T-cell (primary cell): ENCODE measurements at places on chromosomes 12 and 14. TPM values are rescaled to one million over a fixed set of nuclear protein-coding genes. Genes with fewer than 3 reads are reported as not detected.

GRCh38 chr14:99029916-99030305 lies 242.1 kb downstream of the BCL11B start:
- no peak overlapping the region for H3K4me3 ChIP-seq
- H3K27ac ChIP-seq, result no peak overlapping the region
- H3K4me1 ChIP-seq, result no peaks in the 10 kb centered on the region
- no peaks in the 10 kb centered on the region for H3K36me3 ChIP-seq
- no peak for DNase-seq

Gene DIO2
- not detected for total RNA-seq

- H3K4me3 ChIP-seq, result no peak overlapping the region
- peaks cover 12% of the 10 kb centered on the region for H3K36me3 ChIP-seq
- no peak for DNase-seq
- H3K4me1 ChIP-seq, result peaks cover 4% of the 10 kb centered on the region
Observed at GRCh38 chr14:35113308-35113950, 8.4 kb downstream of the PPP2R3C start.

DNA sequence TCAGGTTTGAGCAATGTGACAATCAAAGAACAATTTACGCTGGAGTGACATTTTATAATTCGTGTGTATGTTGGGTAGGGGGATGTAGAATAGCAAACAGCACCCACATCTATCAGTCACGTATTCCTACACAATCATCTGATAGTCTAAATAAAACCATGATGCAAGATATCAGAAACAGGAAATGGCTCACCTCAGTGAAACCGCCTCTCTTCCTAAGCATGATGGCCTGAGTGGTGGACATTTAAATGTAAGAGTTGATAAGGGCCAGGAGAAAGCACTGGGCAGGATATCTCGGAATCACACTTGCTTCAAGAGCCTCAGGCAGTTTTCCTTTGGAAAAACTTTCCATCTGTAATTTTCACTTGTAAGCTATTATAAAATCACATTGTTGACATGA lies 128.2 kb downstream of the GRIP1 start:
- H3K27ac ChIP-seq, result no peak overlapping the region
- no peak for DNase-seq
- H3K36me3 ChIP-seq, result no peaks in the 10 kb centered on the region

GRCh38 chr12:946631-947030 lies 2.9 kb downstream of the RAD52 start:
- no peaks in the 10 kb centered on the region for H3K27me3 ChIP-seq
- no peak overlapping the region for H3K4me3 ChIP-seq
- DNase-seq, result no peak
- no peak overlapping the region for H3K27ac ChIP-seq
- H3K4me1 ChIP-seq, result peaks cover 27% of the 10 kb centered on the region
- no peaks in the 10 kb centered on the region for H3K36me3 ChIP-seq

- DNase-seq, result no peak
- H3K4me1 ChIP-seq, result no peaks in the 10 kb centered on the region
Observed at GRCh38 chr12:43284486-43285158, 267.4 kb downstream of the ADAMTS20 start.

DNA sequence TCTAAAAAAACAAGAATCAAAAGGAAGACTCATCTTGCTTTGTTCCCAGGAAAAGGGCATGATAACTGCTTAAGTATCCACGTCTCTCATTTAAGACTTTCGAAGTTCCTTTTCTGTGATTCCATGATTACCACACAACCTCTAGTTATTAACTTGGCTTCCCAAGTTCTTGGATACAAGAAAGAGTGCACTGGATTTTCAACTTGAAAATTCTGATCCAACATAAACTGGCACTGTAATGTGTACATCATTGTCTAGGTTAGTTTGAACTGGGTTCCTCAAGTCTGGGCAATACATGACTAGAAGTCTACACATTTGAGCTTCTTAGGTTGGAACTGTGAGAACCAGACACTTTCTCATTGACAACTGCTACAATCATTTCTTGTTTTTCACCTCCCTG lies 1.6 kb downstream of the KLHL28 start:
- H3K4me3 ChIP-seq, result no peak overlapping the region
- DNase-seq, result no peak
- H3K27me3 ChIP-seq, result no peaks in the 10 kb centered on the region
- no peaks in the 10 kb centered on the region for H3K36me3 ChIP-seq
- H3K4me1 ChIP-seq, result peaks cover 22% of the 10 kb centered on the region
- no peak overlapping the region for H3K27ac ChIP-seq

DNA sequence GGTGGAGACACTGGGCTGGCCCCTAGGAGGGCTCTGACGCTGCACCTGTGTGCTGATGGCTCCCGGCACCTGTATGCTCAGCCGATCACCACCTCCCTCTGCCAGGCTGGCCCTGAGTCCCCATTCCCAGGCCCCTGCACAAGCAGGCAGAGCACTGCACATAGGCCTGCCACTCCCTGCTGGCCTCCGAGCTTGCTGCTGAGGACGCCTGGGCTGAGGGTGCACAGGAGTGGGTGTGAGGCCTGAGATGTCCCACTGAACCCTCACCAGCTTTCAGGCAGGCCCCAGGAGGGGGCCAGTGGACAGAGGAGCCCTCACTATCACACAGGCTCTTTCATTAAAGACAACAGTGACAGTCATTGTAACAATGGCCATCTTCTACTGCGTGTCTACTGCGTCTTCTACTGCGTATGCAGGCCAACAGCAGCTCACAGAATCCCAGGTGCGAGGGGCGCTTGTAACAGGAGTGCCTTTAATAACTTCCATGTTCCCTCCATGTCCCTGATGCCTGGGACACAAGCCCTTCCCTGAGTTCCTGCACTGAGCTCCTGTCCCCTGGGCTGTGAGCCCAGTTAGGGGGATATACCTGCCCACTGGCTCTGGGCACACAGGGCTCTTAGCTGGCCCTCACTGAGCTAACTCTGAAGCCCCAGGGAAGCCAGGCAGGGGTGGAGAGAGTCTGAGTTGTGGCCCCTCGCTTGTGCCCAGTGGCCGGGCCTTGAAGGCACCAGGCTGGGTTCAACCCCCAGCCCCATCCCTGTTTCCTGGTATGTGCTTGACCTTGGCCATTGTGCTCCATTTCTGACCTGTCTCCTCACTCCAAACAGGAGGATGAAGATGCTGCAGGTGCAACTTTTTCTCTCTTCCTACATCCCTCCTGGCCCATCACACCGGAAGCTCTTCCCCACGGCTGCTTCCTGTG lies 71.3 kb downstream of the PRIMA1 start:
- no peaks in the 10 kb centered on the region for H3K36me3 ChIP-seq
- H3K27ac ChIP-seq, result no peak overlapping the region
- no peak overlapping the region for H3K4me3 ChIP-seq
- no peaks in the 10 kb centered on the region for H3K4me1 ChIP-seq
- H3K27me3 ChIP-seq, result no peaks in the 10 kb centered on the region
- DNase-seq, result no peak

DNA sequence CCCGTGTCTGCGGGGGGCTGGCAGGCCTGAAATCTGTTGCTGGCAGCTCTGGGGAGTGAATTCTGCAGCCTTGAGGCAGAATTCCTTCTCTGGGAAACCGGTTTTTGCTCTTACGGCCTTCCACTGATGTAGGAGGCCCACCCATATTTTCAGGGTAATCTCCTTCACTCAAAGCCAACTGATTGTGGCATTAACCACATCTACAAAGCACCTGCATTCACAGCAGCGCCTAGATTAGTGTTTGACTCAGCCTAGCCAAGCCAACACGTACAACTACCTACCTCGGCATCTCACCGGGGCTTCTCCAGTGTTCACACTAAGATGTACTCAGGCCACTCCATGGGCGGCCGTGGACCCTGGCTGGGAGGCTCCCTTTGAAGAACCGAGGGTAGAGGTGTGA lies 15.8 kb downstream of the C12orf43 start:
- H3K4me3 ChIP-seq, result no peak overlapping the region
- H3K4me1 ChIP-seq, result no peaks in the 10 kb centered on the region
- DNase-seq, result no peak
- H3K27me3 ChIP-seq, result no peaks in the 10 kb centered on the region

DNA sequence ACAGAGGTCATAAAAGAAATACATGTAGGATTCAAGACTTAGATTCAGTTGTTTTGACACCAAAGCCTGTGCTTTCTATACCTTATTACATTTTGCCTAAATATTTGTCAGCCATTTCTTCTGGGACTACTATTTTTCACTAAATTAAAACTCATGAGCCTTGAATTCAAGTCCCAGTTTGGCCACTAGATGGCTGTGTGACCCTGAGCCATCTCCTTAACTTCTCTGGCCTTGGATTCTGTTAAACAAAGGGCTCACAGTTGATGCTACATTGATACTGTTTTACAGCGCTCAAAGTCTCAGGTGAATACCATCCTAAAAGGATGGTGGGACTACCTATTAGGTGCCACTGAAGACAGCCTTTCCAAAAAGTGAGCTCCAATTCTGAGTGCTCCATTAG lies 39.6 kb upstream of the CCDC198 start:
- no peak overlapping the region for H3K4me3 ChIP-seq
- H3K4me1 ChIP-seq, result no peaks in the 10 kb centered on the region
- DNase-seq, result no peak
- no peaks in the 10 kb centered on the region for H3K36me3 ChIP-seq
- H3K27me3 ChIP-seq, result no peaks in the 10 kb centered on the region

- H3K27ac ChIP-seq, result no peak overlapping the region
- DNase-seq, result no peak
- no peaks in the 10 kb centered on the region for H3K27me3 ChIP-seq
- H3K4me1 ChIP-seq, result no peaks in the 10 kb centered on the region
Observed at GRCh38 chr14:70692210-70692609, 50.5 kb downstream of the TTC9 start.

- no peaks in the 10 kb centered on the region for H3K4me1 ChIP-seq
- no peak for DNase-seq
- H3K27ac ChIP-seq, result no peak overlapping the region
- no peaks in the 10 kb centered on the region for H3K27me3 ChIP-seq
Observed at GRCh38 chr12:4202918-4203317, 70.6 kb upstream of the CCND2 start.

GRCh38 chr12:62651138-62651537 lies 184.5 kb downstream of the MON2 start:
- no peak overlapping the region for H3K4me3 ChIP-seq
- no peaks in the 10 kb centered on the region for H3K27me3 ChIP-seq
- H3K4me1 ChIP-seq, result peaks cover 9% of the 10 kb centered on the region
- DNase-seq, result no peak
- H3K36me3 ChIP-seq, result no peaks in the 10 kb centered on the region

Gene KRAS
- total RNA-seq, result 29.1 TPM

Gene CSAD
- total RNA-seq, result 59.1 TPM

DNA sequence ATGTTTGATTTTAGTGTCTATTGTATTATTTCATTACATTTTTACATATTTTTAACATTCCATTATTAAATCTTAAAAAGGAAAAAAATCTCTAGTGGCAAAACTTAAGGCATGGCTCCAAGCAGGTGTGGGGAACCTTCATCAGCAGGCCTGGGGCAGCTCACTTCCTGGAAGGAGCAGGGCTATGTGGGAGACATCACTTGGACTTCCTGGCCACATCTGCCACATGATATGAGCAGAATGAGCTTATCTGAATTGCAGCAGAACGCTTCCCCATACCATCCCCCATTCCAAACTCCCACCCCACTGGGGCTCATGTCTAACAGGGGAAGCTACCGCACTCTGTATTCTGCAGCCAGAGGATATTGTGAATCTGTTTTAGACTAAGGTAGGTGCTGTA lies 35.0 kb upstream of the KCNA1 start:
- H3K27me3 ChIP-seq, result no peaks in the 10 kb centered on the region
- H3K4me3 ChIP-seq, result no peak overlapping the region
- no peaks in the 10 kb centered on the region for H3K4me1 ChIP-seq
- no peak for DNase-seq
- no peak overlapping the region for H3K27ac ChIP-seq

GRCh38 chr12:11785712-11786111 lies 136.2 kb downstream of the ETV6 start:
- H3K4me3 ChIP-seq, result no peak overlapping the region
- H3K27ac ChIP-seq, result no peak overlapping the region
- no peak for DNase-seq
- peaks cover 2% of the 10 kb centered on the region for H3K4me1 ChIP-seq
- H3K27me3 ChIP-seq, result no peaks in the 10 kb centered on the region

DNA sequence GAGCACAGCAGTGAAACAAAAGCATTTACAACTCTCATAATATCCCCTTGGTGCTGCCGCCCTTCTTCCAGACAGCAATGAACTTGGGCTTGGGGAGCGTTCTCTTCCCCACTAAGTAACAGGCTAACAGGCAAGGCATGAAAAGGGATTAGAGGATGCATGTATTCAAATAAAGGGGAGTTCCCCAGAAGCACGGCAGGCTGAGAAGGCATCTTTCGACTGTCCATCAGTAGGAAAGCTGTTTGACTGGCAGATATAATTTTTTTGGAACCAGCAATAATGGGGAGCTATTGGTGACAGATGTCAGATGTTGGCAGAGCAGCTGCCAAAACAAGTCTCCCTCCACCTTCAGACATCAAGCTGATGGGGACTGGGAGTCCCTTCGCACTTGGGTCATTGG lies 9.2 kb upstream of the TIGAR start:
- H3K36me3 ChIP-seq, result no peaks in the 10 kb centered on the region
- no peak overlapping the region for H3K4me3 ChIP-seq
- no peak for DNase-seq
- no peaks in the 10 kb centered on the region for H3K4me1 ChIP-seq
- no peaks in the 10 kb centered on the region for H3K27me3 ChIP-seq
- no peak overlapping the region for H3K27ac ChIP-seq

Gene TAS2R31
- total RNA-seq, result 3.1 TPM

DNA sequence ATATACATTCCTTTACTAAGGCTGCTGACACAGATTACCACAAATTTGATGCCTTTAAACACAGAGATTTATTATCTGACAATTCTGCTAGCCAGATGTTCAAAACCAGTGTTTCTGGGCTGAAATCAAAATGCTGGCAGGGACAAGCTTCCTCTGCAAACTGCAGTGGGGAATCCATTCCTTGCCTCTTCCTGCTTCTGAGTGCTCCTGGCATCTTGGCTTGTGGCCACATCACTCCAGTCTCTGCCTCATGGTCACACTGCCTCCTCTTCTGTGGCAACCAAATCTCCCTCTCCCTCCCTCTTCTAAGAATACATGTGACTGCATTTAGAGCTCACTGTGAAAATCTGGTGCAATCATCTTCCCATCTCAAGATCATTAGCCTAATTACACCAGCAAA lies 235.7 kb downstream of the TTC8 start:
- DNase-seq, result no peak
- peaks cover 13% of the 10 kb centered on the region for H3K27me3 ChIP-seq
- H3K36me3 ChIP-seq, result no peaks in the 10 kb centered on the region
- H3K4me1 ChIP-seq, result no peaks in the 10 kb centered on the region
- H3K27ac ChIP-seq, result no peak overlapping the region

Gene SMOC1
- total RNA-seq, result not detected

GRCh38 chr12:66741919-66742318 lies 63.0 kb upstream of the GRIP1 start:
- peaks cover 2% of the 10 kb centered on the region for H3K4me1 ChIP-seq
- no peak for DNase-seq
- H3K36me3 ChIP-seq, result no peaks in the 10 kb centered on the region
- H3K27me3 ChIP-seq, result peaks cover 3% of the 10 kb centered on the region
- peak overlapping the region; percentile 27 for H3K27ac ChIP-seq
- no peak overlapping the region for H3K4me3 ChIP-seq

DNA sequence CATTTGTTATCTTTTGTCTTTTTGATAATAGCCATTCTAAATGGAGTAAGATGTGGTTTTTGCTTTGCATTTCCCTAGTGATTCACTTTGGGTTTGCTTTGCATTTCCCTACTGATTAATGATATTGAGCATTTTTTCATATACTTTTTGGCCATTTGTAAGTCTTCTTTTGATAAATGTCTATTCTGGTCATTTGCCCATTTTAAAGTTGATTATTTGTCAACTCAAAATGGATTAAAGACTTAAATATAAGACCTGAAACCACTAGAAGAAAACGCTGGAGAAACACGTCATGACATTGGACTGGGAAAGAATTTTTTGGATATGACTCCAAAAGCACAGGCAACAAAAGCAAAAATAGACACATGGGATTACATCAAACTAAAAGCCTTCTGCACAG lies 148.0 kb downstream of the APAF1 start:
- H3K4me1 ChIP-seq, result no peaks in the 10 kb centered on the region
- H3K27me3 ChIP-seq, result peaks cover 4% of the 10 kb centered on the region
- DNase-seq, result no peak
- H3K36me3 ChIP-seq, result no peaks in the 10 kb centered on the region
- no peak overlapping the region for H3K27ac ChIP-seq
